Thyroid gland (tissue), 4 donors: ENCODE measurements at places on chromosomes 12 and 14. TPM values are rescaled to one million over a fixed set of nuclear protein-coding genes. Genes with fewer than 3 reads are reported as not detected.
A peak's percentile ranks its signal among the peaks of the same experiment; 100 is the strongest.

DNA sequence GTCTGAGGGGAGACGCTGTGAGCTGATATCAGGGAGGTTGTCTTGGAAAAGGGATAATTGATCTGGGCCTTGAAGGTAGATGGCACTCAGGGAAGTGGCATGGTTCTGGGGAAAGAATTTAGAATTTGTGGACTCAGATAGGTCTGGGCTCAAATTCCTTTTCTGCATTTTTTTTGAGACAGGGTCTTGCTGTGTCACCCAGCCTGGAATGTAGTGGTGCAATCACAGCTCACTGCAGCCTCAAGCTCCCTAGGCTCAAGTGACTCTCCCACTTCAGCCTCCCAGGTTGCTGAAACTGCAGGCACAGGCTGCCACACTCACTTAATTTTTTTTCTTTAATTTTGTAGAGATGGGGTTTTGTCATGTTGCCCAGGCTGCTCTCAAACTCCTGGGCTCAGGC is 98.1 kb upstream of the NCOR2 start:
- no peak overlapping the region for H3K4me3 ChIP-seq
- DNase-seq: no peak
- H3K27ac ChIP-seq: no peak overlapping the region

DNA sequence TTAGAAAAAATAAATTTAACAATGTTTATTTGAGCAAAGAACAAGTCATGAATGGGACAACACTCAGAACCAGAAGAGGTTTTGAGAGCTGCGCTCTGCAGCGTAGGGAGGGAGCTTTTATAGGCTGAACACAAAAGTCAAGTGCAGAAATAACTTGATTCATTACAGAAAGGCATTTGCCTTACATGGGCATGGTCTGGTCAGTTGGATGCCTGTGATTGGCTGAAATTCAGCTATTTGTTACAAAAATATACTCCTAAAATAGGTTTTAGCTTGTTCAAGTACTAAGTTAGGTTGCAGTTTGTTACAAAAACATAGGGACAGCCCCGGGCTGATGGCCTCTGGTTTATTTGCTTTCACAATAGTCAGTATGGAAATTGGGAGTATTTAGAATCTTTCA is 118.0 kb downstream of the NUAK1 start:
- H3K27me3 ChIP-seq: no peaks in the 10 kb centered on the region
- no peak overlapping the region for H3K27ac ChIP-seq
- DNase-seq: no peak
- H3K36me3 ChIP-seq: no peaks in the 10 kb centered on the region

- DNase-seq: no peak
- no peak overlapping the region for H3K4me3 ChIP-seq
- H3K4me1 ChIP-seq: peaks cover 34% of the 10 kb centered on the region
- peak overlapping the region; percentile 97 for H3K27ac ChIP-seq
Measured at GRCh38 chr12:6614513-6615172, 7.5 kb upstream of the CHD4 start.

DNA sequence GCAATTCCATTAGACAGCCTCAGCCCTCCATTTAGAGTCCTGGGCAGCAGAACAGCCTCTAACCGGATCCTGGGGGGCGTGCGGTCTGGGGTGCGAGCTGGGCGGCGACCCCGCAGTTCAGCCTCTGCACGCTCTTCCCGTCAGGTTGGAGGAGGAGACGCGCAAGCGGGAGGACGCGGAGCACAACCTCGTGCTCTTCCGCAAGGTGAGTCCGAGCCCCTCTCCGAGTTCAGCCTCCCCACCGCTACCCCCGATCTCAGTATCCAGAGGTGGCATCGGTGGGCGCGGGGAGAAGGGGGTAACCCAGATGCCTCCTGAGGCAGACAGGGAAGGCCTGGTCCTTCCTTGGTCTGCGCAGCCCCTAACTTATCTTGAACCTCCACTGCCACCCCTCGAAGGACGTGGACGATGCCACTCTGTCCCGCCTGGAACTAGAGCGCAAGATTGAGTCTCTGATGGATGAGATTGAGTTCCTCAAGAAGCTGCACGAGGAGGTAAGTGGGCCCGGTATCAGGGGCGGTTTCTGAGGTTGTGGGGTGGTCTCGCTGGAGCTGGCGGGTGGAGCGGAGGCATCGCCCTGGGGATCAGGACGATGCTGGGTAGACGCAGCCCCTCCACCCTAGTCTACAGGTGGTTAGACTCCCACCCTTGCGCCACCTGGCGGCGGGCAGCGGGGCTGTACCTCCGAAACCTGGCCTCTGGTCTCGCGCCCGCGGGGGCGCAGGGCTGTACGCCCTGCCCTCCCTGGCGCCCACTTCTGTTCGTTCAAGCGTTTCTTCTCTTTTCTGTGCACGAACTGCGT is 1.3 kb downstream of the PRPH start:
- no peaks in the 10 kb centered on the region for H3K36me3 ChIP-seq
- peak; percentile 35 for DNase-seq

GRCh38 chr14:39781466-39781865 is 349.2 kb upstream of the FBXO33 start:
- no peak overlapping the region for H3K4me3 ChIP-seq
- H3K36me3 ChIP-seq: no peaks in the 10 kb centered on the region
- no peaks in the 10 kb centered on the region for H3K4me1 ChIP-seq
- no peak for DNase-seq
- H3K27ac ChIP-seq: no peak overlapping the region

DNA sequence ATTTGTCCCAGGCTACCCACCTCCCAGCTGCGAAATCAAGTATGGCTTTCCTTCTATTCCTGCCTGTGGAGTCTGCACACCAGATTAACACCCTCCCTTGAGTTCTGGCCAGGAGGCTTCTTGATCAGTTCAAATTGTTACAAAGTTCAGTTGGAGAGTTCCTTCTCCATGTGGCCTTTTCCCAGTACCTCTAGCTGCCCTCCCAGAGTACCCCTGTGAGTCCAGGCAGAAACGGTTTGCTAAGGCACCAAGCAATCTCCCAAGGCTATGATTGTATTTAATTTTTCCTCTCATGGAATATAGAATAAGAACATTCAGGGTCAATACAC is 49.7 kb upstream of the ERGIC2 start:
- DNase-seq: no peak
- no peaks in the 10 kb centered on the region for H3K27me3 ChIP-seq
- no peak overlapping the region for H3K27ac ChIP-seq

DNA sequence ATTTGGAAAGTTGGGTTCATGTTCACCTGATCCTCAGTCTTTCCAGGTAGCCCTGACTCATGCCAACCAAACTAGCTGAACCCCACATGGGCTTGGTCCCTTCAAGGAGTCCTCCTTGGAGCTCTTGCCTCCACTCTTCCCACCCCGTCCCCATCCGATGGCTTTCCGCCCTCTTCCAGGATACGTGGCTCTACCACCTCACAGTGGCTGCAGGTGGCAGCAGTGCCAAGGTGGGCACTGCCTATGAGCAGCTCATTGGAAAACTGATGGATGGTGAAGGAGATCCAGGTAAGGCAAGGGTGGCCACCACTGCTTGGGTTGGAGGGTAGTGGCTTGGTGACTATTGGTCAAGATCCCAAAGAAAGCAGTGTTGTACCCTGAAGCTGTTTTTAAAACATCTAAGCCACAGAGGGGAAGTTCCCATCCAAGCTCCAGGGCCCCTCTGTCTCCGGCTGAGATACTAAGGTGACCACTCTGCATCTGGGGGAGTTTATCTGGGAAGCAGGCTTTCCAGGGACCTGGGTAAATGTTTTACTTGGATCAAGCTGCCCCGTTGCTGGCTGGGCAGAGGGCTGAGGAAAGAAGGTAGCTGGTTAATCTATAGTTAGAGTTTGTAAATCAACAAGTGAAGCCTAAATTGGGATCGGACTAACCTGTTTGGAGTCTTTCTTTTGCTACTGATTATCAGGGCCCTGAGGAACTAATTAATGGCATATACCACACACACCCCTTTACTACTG is 23.7 kb downstream of the PIGH start:
- no peaks in the 10 kb centered on the region for H3K27me3 ChIP-seq
- peaks cover 82% of the 10 kb centered on the region for H3K36me3 ChIP-seq
- no peak for DNase-seq

- H3K27me3 ChIP-seq: no peaks in the 10 kb centered on the region
- DNase-seq: no peak
Measured at GRCh38 chr14:52233693-52234092, 33.8 kb upstream of the PTGDR start.

- H3K36me3 ChIP-seq: no peaks in the 10 kb centered on the region
- H3K27ac ChIP-seq: peak overlapping the region; percentile 71
- peaks cover 32% of the 10 kb centered on the region for H3K4me1 ChIP-seq
- no peaks in the 10 kb centered on the region for H3K27me3 ChIP-seq
- H3K4me3 ChIP-seq: no peak overlapping the region
- DNase-seq: no peak
Measured at GRCh38 chr14:53368711-53369201, 215.6 kb upstream of the DDHD1 start.

DNA sequence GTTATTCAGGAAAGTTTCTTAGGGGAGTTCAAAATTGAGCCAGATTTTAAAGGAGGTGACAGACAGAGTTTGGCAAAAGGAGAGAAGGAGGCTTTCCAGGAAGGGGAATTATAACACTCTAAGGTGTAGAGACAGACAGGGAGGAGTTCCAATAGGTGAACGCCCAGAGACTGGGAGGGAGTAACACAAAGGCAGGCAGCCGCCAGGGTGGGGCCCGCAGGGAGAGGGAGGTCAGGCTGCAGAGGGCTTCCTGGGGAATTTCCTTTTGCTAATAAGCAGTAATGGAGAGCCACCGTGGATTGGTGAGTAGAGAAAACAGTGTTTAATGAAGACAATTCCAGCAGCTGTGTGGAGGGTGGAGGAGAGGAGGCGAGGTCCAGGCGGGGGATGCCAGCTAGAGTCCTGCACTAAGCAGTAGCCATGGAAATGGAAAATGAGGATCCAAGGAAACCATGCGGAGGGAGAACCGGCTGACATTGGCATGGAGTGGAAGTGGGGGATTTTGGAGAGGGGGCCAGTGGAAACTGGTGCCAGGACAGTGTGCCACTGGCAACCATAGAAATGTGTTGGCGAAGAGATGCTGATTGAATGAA is 22.2 kb downstream of the GRIN2B start:
- DNase-seq: no peak
- H3K36me3 ChIP-seq: no peaks in the 10 kb centered on the region
- H3K27ac ChIP-seq: no peak overlapping the region
- H3K4me3 ChIP-seq: no peak overlapping the region
- H3K27me3 ChIP-seq: no peaks in the 10 kb centered on the region

DNA sequence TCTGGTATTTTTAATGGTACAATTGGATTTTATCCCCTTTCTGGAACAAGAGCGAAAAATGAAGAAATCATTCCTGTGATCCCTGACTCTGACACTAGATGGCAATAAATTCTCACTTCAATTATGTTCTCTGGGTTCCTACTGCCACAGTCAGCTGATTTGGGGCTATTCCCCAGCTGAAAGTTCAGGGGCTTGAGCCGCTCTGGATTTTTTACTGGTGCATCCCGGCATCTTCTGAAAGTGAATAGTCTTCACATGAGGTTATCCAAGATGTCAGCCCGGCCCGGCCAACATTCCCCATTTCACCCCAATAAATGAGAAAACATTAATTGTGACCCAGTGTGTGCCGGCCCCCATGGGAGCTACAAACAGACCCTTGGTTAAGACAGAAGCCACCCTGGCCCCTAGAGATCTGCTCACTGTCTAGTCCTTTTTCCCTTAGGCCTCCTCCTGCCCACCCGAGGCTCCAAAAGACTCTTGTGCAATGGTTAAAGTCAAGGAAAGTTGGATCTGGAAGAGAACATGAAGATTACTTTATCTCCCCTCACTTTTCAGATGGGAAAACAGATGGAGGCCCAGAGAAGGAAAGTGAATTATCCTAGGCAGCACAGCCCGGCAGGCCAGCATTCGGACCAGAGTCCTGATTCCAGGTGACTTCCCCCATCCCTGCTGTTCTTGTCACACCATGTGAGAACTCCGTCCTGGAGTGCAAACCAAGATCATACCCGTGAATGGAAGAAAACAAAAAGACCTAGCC is 20.8 kb downstream of the CKAP4 start:
- DNase-seq: peak; percentile 18
- H3K4me1 ChIP-seq: peaks cover 16% of the 10 kb centered on the region
- H3K27ac ChIP-seq: no peak overlapping the region
- no peaks in the 10 kb centered on the region for H3K27me3 ChIP-seq
- no peak overlapping the region for H3K4me3 ChIP-seq

- no peak overlapping the region for H3K4me3 ChIP-seq
- no peaks in the 10 kb centered on the region for H3K27me3 ChIP-seq
- no peaks in the 10 kb centered on the region for H3K4me1 ChIP-seq
- DNase-seq: no peak
- no peaks in the 10 kb centered on the region for H3K36me3 ChIP-seq
Measured at GRCh38 chr14:35231207-35231760, 60.9 kb upstream of the PSMA6 start.

DNA sequence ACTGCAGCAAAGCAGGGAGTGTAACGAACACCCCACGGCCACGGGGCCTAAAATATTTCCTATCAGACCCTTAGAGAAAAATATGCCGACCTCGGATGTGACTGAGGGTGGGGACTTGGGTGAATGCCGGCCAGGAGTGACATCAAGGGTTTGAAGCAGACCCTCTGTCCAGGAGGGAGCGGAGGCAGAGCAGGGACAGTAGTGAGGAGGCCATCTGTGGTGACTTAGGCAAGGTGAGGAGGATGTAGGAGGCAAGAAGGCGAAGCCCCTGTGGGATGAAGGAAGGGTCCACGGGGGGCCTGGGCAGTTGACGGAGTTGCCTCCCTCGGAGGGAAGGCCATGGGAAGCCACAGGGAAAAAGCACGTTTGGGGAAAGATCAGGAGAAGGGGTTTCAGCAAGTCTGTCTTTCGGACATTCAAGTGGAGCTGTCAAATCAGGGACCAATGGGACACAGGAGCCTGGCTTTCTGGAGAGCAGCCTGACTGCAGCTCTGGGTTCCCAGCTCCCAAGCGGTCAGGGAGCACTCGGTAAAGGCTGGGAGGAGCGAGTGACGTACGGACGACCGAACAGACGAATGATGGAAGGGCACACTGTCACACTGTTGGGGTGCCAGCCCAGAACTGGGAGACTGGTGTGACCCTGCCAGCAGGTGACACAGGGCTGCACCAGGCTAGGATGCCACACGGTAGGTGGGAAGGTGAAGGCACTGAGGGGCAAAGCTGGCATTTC is 74.3 kb downstream of the MOK start:
- DNase-seq: no peak
- no peak overlapping the region for H3K27ac ChIP-seq
- H3K4me3 ChIP-seq: no peak overlapping the region

Gene RNASE7
- not detected for total RNA-seq

Gene PMEL
- total RNA-seq: 3.7 TPM

Gene GPR132
- 2.0 TPM for total RNA-seq

Gene INSM2
- total RNA-seq: not detected

Gene TPPP2
- total RNA-seq: not detected

Gene SERPINA4
- total RNA-seq: not detected

Gene CRIP1
- total RNA-seq: 6.0 TPM

Gene FSCB
- total RNA-seq: 1.5 TPM

Gene FLRT2
- total RNA-seq: 38.9 TPM
